PC-9 (cell line): ENCODE measurements at places on chromosomes 11 and 22. TPM values are rescaled to one million over a fixed set of nuclear protein-coding genes. Genes with fewer than 3 reads are reported as not detected.
A peak's percentile ranks its signal among the peaks of the same experiment; 100 is the strongest.

The KCNJ5 gene
- total RNA-seq: 0.11 TPM in 1 of 2 replicates, not detected in the other

The PLAAT3 gene
- total RNA-seq: 240 and 266 TPM in 2 replicates

The NXPE4 gene
- total RNA-seq: not detected in 2 replicates

The TRIM48 gene
- total RNA-seq: not detected in 2 replicates

The MOV10L1 gene
- total RNA-seq: not detected in 2 replicates

The ZW10 gene
- 14.0 and 19.3 TPM in 2 replicates for total RNA-seq

The GLYAT gene
- not detected in 2 replicates for total RNA-seq

The C22orf15 gene
- not detected in 2 replicates for total RNA-seq

DNA sequence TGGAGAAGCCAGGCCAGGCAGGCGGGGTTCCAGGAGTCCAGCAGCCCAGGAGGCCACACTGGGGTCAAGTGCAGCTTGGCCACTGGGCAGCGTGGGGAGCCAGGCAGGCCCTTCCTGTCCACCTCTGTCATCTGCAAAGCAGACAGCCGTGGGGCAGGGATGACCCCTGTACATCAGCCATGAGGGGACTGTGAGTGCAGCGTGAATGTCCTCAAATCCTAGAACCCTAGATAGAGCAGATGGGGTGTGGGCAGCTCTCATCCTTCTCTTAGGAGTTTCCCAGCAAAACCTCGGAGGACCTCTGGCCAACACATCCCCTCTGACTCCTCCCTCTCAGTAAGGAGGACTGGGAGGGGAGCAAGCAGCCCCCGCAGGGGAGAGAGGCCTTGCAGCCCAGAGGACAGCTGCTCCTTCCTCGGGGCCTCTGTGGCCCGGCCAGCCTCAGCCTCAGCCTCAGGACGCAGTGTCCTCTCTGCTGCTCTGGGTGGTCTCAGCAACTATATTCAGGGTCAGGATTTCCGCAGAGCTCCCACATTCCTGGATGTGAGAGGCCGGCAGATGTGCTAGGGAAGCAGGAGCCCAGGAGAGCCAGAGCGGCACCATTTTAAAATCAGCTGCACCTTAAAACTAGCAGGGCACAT, 820.5 kb downstream of the BRD1 start:
- H3K36me3 ChIP-seq: no peaks in the 10 kb centered on the region
- no peak overlapping the region for H3K27ac ChIP-seq
- no peak overlapping the region for H3K4me3 ChIP-seq
- H3K27me3 ChIP-seq: peaks cover 94% of the 10 kb centered on the region
- no peak for DNase-seq
- no peaks in the 10 kb centered on the region for H3K4me1 ChIP-seq

GRCh38 chr11:116257883-116258282, 514.9 kb downstream of the BUD13 start:
- no peak for DNase-seq
- H3K27me3 ChIP-seq: peaks cover 84% of the 10 kb centered on the region
- no peaks in the 10 kb centered on the region for H3K4me1 ChIP-seq

DNA sequence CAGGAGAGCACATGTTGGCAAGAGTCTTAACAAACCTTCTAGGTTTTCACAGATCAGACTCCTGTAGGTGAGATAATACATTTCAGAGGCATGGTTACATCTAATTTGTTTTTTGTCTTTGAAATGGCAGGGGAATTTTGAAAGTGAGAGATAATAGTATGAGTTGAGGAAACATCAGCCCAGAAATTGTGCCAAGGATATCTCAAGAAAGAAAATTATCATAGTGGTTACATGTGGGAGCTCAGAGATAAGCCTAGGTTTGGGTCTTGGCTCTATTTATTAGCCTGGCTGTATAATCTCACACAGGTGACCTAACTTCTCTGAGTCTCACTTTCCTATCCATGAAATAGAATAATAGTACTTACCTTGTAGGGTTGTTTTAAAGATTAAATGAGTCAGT, 443 bp downstream of the BTBD18 start:
- no peaks in the 10 kb centered on the region; the same call in 1 of the 2 replicates for H3K4me1 ChIP-seq
- DNase-seq: no peak
- H3K4me3 ChIP-seq: no peak overlapping the region
- H3K27ac ChIP-seq: no peak overlapping the region
- H3K36me3 ChIP-seq: no peaks in the 10 kb centered on the region

DNA sequence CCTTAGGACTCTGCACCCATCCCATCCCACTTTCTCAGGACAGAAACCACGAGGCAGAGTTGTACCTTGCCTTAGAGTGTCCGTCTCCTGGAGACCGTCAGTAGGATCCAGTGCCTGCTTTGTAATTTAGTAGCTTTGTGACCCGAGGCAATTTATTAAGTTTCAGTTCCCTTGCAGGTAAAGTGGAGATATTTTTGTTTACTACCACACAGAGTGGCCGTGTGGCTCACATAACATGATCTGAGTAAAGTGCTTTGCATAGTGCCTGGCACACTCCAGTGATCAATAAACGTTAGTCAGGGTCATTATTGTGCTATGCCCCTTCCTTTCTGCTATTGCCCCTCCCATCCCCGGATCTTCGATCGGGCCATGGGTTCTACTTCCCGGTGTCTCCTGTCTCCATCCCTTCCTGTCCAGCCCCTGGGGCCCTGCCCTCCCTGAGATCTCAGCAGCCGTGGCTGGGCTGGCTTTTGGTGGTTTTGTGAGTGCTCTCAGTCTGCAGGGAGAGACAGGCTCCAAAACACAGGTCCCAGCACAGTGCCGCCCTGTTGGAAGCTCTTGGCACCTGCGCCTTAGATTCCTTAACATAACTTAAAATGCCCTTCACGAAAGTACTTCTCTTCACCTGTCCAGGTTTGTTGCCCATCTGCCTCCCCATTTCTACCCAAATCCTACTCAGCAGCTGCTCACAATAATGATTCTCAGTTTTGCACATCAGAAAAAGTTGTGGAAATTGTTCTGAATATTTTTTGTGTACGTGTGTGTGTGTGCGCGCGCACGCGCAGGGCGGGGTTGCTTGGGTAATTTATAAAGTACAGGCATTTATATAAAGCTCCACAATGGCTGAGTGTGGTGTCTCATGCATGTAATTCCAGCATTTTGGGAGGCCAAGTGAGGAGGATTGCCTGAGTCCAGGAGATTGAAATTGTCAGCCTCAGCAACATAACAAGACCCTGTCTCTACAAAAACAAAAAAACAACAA, 753.7 kb downstream of the NTM start:
- no peaks in the 10 kb centered on the region for H3K4me1 ChIP-seq
- H3K4me3 ChIP-seq: no peak overlapping the region
- no peak overlapping the region for H3K27ac ChIP-seq

GRCh38 chr22:47000888-47001287, 238.4 kb downstream of the TBC1D22A start:
- H3K27me3 ChIP-seq: no peaks in the 10 kb centered on the region
- no peak overlapping the region for H3K27ac ChIP-seq
- H3K36me3 ChIP-seq: no peaks in the 10 kb centered on the region
- H3K4me1 ChIP-seq: no peaks in the 10 kb centered on the region
- no peak for DNase-seq
- H3K4me3 ChIP-seq: no peak overlapping the region

- peaks cover 72% of the 10 kb centered on the region for H3K4me1 ChIP-seq
- no peaks in the 10 kb centered on the region for H3K27me3 ChIP-seq
- peak overlapping the region; percentile 77; the same call in 1 of the 2 replicates for H3K27ac ChIP-seq
- DNase-seq: peak; percentile 78
- peaks cover 11% of the 10 kb centered on the region for H3K36me3 ChIP-seq
- no peak overlapping the region for H3K4me3 ChIP-seq
These were observed 15.9 kb downstream of the FBLN1 start for GRCh38 chr22:45518580-45518991.

DNA sequence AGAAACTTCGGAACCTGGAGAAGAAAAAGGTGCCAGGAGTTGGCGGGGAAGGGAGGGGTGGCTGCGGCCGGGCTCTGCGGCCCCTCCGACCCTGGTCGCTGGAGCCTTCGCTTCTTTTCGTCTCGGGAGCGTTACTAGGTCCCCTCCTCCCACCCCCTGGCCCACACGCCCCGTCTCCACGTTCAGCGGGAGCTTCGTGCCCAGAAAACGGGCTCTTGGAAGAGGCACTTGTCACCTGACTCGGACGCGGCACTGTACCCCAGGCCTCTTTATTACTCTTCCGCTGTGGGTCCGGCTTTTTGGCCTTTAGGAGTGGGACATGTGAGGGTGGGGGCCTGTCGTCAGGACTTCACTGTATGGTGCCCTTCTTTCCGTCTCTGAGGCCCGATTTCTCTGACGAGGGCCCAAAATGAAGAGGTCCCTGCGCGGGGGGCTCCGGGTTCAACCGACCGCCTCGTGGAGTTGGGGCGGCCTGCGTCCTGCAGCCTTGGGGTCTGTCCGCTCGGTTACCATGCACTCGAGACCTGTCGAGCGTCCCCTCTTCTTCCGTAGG, 1.2 kb downstream of the CAPRIN1 start:
- no peaks in the 10 kb centered on the region for H3K27me3 ChIP-seq
- DNase-seq: no peak
- H3K27ac ChIP-seq: peak overlapping the region; percentile 94
- peak overlapping the region; percentile 72 for H3K4me3 ChIP-seq
- peaks cover 46% of the 10 kb centered on the region for H3K4me1 ChIP-seq

- no peak for DNase-seq
- H3K4me1 ChIP-seq: peaks cover 37% of the 10 kb centered on the region
- peak overlapping the region; percentile 11; the same call in 1 of the 2 replicates for H3K27ac ChIP-seq
- H3K4me3 ChIP-seq: no peak overlapping the region
- no peaks in the 10 kb centered on the region for H3K36me3 ChIP-seq
- no peaks in the 10 kb centered on the region for H3K27me3 ChIP-seq
These were observed 107.6 kb downstream of the RBFOX2 start for GRCh38 chr22:35921044-35921443.

GRCh38 chr11:134536219-134536618, 124.2 kb upstream of the B3GAT1 start:
- no peak for DNase-seq
- no peak overlapping the region for H3K4me3 ChIP-seq
- H3K4me1 ChIP-seq: peaks cover 3% of the 10 kb centered on the region
- H3K27me3 ChIP-seq: peaks cover 7% of the 10 kb centered on the region; the same call in 1 of the 2 replicates
- no peak overlapping the region for H3K27ac ChIP-seq

- no peaks in the 10 kb centered on the region for H3K27me3 ChIP-seq
- H3K27ac ChIP-seq: no peak overlapping the region
- DNase-seq: no peak
These were observed 102.6 kb upstream of the SPON1 start for GRCh38 chr11:13859892-13860291.

DNA sequence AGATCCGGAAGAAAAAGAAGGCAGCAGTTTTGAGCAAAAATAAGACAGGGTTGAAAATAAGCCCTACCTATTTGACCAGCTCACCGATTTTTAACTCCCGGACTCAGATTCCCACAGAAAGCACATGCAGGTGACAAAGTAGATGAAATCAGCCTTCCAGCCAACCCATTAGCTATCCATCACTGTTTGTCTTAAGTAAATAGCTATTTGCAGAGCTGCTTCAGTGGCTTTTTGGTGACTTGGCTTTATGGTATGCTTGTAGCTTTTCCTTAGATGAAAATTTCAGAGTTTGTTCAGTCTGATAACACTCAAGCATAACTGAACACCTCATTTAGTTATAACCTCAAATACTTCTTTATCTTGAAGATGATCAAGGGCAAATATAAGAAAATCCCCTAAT, 192.6 kb downstream of the HIPK3 start:
- H3K27ac ChIP-seq: peak overlapping the region; percentile 42; the same call in 1 of the 2 replicates
- DNase-seq: peak; percentile 95
- no peaks in the 10 kb centered on the region for H3K36me3 ChIP-seq

DNA sequence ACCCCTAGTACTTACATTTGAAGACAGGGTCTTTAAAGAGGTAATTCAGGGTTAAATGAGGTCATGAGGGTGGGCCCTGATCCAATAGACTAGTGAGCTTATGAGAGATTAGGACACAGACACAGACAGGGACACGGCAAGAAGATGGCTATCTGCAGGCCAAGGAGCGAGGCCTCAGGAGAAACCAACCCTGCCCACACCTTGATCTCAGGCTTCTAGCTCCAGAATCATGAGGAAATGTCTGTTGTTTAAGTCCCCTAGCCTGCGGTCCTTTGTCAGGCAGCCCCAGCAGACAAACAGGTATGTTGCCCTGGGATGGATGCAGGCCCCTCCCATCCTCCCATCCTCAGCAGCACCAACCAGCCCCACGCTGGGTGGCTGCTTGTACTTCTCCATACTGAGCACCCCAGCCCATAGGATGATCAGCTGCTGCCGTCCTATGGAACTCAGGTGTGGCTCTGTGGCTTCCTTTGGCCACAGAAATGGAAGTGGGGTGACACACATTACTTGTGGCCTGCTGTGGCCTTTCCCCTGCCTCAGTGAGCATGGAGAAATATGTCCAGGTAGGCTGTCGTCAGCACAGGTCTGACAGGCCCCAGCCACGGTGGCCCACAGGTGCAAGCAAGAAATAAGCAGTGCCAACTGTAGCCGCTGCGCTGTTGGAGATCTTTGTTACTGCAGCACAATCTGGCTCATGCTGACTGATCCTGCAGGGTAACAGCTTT, 7.9 kb downstream of the GNB1L start:
- H3K4me3 ChIP-seq: no peak overlapping the region
- H3K4me1 ChIP-seq: peaks cover 38% of the 10 kb centered on the region
- H3K27ac ChIP-seq: no peak overlapping the region
- DNase-seq: no peak
- H3K27me3 ChIP-seq: no peaks in the 10 kb centered on the region

GRCh38 chr11:69468221-69468620, 13.2 kb upstream of the LINC01488 start:
- DNase-seq: no peak
- no peaks in the 10 kb centered on the region for H3K36me3 ChIP-seq
- H3K27me3 ChIP-seq: no peaks in the 10 kb centered on the region
- no peak overlapping the region for H3K4me3 ChIP-seq
- H3K27ac ChIP-seq: no peak overlapping the region
- H3K4me1 ChIP-seq: no peaks in the 10 kb centered on the region

DNA sequence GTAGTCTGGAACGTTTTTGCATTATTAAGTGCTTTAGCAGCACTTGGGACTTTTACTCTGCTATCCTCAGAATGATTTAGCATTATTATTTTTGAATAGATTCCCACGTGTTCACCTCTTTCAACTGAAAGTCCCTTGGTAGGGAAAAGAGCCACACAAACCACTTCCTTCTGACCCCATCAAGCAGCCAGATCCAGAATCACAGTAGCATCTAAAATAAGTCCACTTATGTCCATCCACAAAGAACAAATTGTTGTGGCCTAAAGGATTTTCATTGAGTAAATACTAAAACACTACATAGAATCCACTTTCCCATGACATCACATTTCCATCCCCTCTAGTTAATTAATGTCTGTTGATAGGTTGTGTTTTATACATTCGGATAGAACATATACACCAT, 381.7 kb downstream of the AASDHPPT start:
- no peak for DNase-seq
- no peaks in the 10 kb centered on the region for H3K27me3 ChIP-seq
- no peak overlapping the region for H3K4me3 ChIP-seq

- no peak overlapping the region for H3K4me3 ChIP-seq
- H3K36me3 ChIP-seq: no peaks in the 10 kb centered on the region
- H3K27me3 ChIP-seq: no peaks in the 10 kb centered on the region
- peaks cover 24% of the 10 kb centered on the region for H3K4me1 ChIP-seq
- no peak overlapping the region for H3K27ac ChIP-seq
These were observed 111.4 kb upstream of the PITPNB start for GRCh38 chr22:28030473-28030872.

- peaks cover 51% of the 10 kb centered on the region for H3K4me1 ChIP-seq
- H3K4me3 ChIP-seq: no peak overlapping the region
- H3K27me3 ChIP-seq: no peaks in the 10 kb centered on the region
- peak; percentile 91 for DNase-seq
- peaks cover 55% of the 10 kb centered on the region for H3K36me3 ChIP-seq
These were observed 58.9 kb downstream of the MYEOV start for GRCh38 chr11:69352715-69353319.
